ENCODE measurements at places on chromosomes 5 and 9. TPM values are rescaled to one million over a fixed set of nuclear protein-coding genes. Genes with fewer than 3 reads are reported as not detected.

CAVIN4 gene
- 5.8 TPM for polyA plus RNA-seq

PCDHGA9 gene
- 6.1 TPM for polyA plus RNA-seq

FUBP3 gene
- polyA plus RNA-seq: 81.9 TPM

- peak; percentile 46 for DNase-seq
Measured at GRCh38 chr5:109485030-109485429, 75.3 kb upstream of the PJA2 start.

GRCh38 chr5:1926471-1927341, 44.0 kb upstream of the IRX4 start:
- no peak for DNase-seq

- DNase-seq: no peak
Measured at GRCh38 chr5:10248378-10249260, 1.1 kb downstream of the ATPSCKMT start.

- peak; percentile 17 for DNase-seq
Measured at GRCh38 chr5:100270023-100270771, 265.0 kb upstream of the FAM174A start.

GRCh38 chr5:125393221-125393815, 646.9 kb upstream of the ZNF608 start:
- no peak for DNase-seq

DNA sequence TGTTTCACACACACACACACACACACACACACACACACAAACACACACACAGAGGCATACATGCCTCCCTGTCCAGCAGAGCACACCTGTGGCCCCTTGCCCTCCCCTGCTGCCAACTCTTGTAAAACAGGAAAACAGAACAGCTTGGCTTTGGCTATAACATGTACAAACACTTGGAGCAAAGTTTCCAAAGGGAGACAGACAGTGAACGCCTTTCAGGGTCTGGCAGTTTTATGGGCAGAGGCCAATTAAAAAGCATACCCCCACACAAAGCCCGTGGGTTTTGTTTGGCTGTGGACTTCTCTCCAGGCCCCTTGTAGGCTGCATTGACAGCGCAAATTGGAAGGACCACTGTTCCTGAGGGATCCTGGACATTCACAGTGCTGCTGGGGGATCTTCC, 265.6 kb downstream of the PAPPA start:
- DNase-seq: peak; percentile 58

DNA sequence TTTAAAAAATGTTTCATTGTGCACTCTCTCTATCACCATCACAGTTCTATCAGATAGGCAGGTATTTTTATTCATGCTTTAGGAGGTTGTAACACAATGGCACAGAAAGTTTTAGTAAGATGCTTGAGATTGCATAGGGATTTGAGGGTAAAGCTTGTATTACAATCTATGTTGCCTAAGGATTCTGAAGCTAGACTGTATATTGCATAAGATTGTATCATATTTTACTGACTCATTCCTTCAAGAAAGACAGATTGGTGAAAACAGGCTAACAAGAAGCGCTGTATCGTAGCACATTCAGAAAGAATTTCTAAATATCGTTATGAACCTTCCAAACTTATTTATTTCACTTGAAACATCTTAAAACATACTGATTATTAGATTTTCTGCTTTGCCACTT, 577.7 kb downstream of the EBF1 start:
- no peak for DNase-seq

DNA sequence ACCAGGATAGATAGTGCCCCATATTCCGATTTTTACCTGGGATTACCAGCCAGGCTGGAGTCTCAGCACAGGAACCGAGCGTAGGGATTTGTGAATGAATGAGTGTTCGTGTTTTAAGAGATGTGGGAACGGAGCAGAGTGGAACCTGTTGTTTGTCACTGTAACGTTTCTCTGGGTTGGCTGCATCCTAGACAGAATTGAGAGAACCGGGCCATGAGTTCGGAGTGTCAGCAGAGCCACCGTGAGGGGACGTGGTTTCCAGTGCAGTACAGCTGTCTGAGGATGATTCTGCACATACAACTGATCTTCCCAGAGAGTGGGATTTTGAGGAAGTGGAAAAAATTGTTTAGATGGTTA, 1.2 kb downstream of the PDE8B start:
- DNase-seq: no peak

- DNase-seq: no peak
Measured at GRCh38 chr9:78539904-78540303, 243.0 kb downstream of the PSAT1 start.

- DNase-seq: peak; percentile 69
Measured at GRCh38 chr5:159902444-159903121, 13.7 kb upstream of the ADRA1B start.

All from renal pelvis (tissue), 12 donors.